ENCODE measurements at places on chromosomes 12 and 14.

- DNase-seq = no peak
These were observed 15.2 kb downstream of the OR6S1 start for GRCh38 chr14:20626274-20626673.

DNA sequence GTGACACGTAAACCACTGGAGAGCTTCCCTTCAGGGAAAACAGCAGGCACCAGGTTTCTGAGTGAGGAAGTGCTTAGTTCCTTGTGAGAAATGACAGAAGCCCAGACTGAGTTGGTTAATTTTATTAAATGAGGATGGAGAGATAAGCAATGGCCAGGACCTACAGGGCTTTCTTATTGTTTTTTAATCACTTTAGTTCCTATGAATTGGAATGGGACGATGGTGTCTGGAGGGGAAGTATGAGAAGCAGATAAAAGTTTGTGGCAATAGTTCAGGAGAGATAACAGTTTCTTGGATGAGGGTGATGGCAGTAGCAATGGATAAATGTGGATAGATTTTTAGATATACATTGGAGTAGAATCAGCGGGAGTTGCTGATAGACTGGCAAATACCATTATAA lies 86.5 kb upstream of the PTPRR start:
- DNase-seq = no peak

- no peak for DNase-seq
These were observed 17.4 kb upstream of the COL2A1 start for GRCh38 chr12:48021485-48022179.

GRCh38 chr12:104687823-104688573 lies 231.2 kb downstream of the CHST11 start:
- DNase-seq = no peak

DNA sequence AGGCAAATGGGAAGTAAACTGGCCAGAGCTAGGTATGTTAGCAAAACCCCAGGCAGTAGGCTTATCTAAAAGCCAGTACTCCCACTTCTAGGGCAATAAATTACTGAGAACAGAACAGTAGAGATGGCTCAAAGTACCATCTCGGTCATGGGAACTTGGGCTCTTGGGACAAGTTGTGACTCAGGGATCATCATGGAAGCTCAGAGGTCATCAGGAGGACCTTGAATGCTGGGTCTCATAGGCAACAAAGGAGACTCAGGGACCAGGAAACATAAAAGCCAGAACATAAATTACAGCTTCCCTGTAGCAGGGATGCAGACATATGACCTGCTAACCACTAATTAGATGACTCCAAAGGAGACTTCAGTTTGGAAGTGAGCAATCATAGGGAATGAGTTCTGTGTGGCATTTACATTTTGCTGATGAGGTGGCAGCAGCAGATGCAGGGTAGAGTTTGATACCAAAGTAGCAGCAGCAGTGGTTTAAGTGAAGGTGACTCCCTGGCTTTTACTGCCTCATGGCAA lies 97.6 kb upstream of the SCAF11 start:
- DNase-seq = no peak

- no peak for DNase-seq
These were observed 64.7 kb downstream of the TMEM121 start for GRCh38 chr14:105591052-105591451.

DNA sequence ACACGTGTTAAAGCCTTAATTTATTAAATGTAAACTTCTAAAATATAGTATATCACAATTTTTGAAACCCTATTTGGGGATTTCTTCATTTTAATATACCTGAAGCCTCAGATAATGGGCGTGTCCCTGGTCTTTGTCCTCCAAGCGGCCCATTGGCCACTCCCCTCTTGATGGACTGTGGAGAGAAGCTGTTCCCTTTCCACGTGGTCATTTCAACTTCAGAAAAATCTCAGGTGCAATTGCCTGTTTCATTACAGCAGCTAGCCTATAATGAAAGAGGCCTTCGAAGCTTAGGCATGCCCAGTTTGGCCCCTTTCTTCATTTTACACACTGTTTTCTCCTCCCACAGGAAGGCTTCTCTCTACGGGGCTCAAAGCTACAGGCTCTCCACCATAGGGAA lies 131.4 kb upstream of the ARHGAP5 start:
- no peak for DNase-seq

Measured in Panc1 (cell line).